ENCODE measurements at places on chromosomes 2 and 18. TPM values are rescaled to one million over a fixed set of nuclear protein-coding genes. Genes with fewer than 3 reads are reported as not detected.

Gene MSTN
- total RNA-seq = not detected

Gene PAIP2B
- total RNA-seq = 1.5 TPM

Gene SOX11
- total RNA-seq = not detected

Gene MFF
- total RNA-seq = 126 TPM

Gene MARCO
- total RNA-seq = not detected

Gene SCRN3
- total RNA-seq = 26.3 TPM

Gene ZNF516
- total RNA-seq = 15.1 TPM

Gene TSN
- 66.7 TPM for total RNA-seq

Gene SIX2
- not detected for total RNA-seq

Gene REL
- total RNA-seq = 7.8 TPM

Gene CYS1
- 0.29 TPM for total RNA-seq

Gene COLEC11
- total RNA-seq = not detected

Gene TNFAIP6
- 0.95 TPM for total RNA-seq

Gene KIF1A
- 0.50 TPM for total RNA-seq

Gene PRSS56
- not detected for total RNA-seq

Gene SLC19A3
- 1.6 TPM for total RNA-seq

Gene BMP10
- not detected for total RNA-seq

Gene KATNAL2
- 10.0 TPM for total RNA-seq

Gene KCNG2
- not detected for total RNA-seq

Gene INHA
- 0.18 TPM for total RNA-seq

Gene COBLL1
- total RNA-seq = 4.6 TPM

Gene SGO2
- total RNA-seq = 10.7 TPM

Gene NMUR1
- total RNA-seq = 0.18 TPM

Gene MOB4
- 42.7 TPM for total RNA-seq

Gene DSG4
- not detected for total RNA-seq

Gene FNDC4
- 1.5 TPM for total RNA-seq

Gene HS1BP3
- total RNA-seq = 69.1 TPM

Gene ARHGAP25
- total RNA-seq = 0.26 TPM

Gene IL36B
- total RNA-seq = not detected

Gene HOXD10
- total RNA-seq = 1.3 TPM

Gene FHOD3
- total RNA-seq = 2.4 TPM

Gene POTEJ
- total RNA-seq = not detected

Gene GKN1
- not detected for total RNA-seq

Gene ZAP70
- total RNA-seq = not detected

Gene FABP1
- not detected for total RNA-seq

Gene PHLPP1
- 15.8 TPM for total RNA-seq

Gene EFHD1
- 0.71 TPM for total RNA-seq

Gene HOXD3
- 4.9 TPM for total RNA-seq

Gene PRKAG3
- not detected for total RNA-seq

Gene MERTK
- 220 TPM for total RNA-seq

Gene MLPH
- total RNA-seq = 82.9 TPM

Gene CKAP2L
- total RNA-seq = 7.7 TPM

Gene FBLN7
- not detected for total RNA-seq

Gene SRD5A2
- total RNA-seq = not detected

Gene FAM237A
- total RNA-seq = not detected

Gene TLK1
- total RNA-seq = 12.9 TPM

Gene CPS1
- 15.6 TPM for total RNA-seq

Gene LOXHD1
- not detected for total RNA-seq

Gene PTPN4
- total RNA-seq = 15.7 TPM

Gene AFF3
- 2.8 TPM for total RNA-seq

Data from SK-MEL-5 (cell line).